Fibroblast of the conjunctiva (primary cell): ENCODE measurements at places on chromosomes 12 and 14.

DNA sequence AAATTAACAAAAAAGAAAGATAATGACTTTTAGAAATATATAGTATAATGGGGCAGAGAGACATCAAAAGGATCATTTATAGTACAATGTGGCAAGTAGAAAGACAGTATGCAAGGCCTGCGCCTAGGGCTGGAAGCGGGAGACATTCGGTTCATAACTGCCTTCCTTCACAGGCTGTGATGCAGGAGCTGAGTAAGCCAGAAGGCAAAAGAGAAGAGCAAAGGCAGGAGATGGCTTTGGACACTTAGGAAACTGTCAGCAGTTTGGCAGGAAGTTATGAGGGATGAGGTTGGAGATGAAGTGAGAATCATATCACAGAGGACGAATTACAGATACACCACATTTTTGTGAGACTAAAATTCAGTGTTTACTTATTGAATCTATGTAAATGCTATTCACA is 97.8 kb downstream of the EPS8 start:
- no peak for DNase-seq

DNA sequence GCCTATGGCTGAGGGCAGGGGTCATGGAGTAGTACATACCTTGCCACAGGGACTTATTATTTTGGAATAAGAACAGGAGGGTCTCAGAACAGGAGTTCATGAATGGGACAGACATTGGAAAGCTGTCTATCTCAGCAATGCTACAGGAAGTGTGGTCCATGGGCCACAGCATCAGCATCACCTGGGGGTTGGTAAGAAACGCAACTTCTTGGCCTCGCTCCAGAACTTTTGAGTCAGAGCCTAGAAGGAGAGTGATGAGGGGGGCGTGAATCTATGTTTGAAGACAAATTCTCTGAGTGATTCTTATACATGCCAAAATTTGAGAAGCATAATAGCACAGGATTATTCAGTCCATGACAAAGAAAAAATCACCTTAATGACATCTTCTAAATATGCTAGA is 156.6 kb downstream of the RPAP3 start:
- DNase-seq: no peak

GRCh38 chr12:77559400-77560074 is 271.2 kb upstream of the NAV3 start:
- DNase-seq: no peak

DNA sequence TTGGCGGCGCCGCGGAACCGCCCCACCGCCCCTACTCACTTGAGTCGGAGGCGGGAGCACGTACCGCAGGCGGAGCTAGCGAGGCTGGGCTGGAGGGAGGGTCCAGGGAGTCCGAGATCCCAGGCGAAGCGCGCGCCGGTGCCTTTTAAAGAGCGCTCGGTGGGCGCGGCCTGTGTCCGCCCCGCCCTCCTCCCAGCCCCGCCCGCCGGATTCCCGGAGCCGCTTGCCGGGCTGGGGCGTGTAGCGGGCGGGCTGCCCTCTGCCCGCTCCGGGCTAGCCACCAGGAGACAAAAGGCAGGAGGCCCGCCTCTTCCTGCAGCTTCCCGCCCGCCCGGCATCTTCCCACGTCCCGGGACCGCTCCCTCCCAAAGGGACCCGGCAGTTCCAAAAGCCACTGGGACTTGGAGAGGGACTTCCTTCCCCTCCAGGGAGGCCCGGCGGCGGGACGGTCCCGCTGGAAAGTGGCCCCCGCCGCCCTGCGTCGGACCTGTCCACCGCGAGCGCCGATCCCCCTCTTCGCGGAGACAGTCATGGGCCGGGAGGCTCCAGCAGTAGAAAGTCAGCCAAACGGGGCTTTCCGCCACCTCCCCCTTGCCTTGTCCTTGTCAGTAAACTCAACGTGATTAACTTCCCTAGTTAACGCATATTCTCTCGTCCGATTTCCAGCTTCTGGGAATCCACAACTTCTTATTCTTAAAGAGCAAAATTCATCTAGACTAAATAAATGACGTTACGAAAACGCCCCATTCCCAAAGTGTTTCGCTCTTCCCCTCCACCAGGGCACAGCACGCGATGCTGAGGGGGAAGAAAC is at the start of gene CSRP2:
Gene CSRP2 (minus strand): TSS at position 121 of the 811 bp plus-strand sequence. CDS start 12,759 bp downstream, outside the sequence.
- DNase-seq: peak; percentile 74

DNA sequence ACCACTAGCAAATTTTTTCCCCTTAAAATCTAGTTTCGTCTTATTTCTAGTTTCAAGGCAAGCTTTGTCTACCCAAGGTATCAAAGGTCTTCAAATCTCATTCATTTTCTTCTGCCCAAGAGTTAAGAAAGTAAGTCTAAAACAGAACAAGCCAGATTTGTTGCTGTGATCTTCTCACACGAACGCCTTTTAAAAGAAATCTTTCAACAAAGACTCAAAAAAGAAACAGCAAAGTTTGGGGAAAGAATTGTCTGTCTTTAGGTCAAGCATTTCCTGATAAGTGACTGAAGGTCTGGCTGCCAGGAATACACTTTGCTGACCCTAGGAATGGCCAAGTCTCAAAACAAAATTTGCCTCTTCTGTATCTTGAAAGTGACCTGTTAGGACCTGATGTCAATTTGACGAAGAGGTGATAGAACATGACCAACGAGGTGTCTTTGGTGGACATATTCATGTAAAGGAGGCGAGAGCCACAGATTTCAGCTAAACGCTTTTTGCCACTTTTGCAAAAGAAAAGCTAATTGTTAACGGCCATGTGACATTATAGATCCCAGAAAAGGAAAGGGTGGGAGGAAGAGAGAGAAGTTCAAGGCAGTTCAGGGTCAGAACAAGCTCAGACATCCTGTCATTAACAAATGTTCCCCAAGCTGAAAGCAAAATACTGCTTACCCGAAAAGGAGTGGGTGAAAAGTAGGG is 1.7 kb downstream of the CDK17 start:
- DNase-seq: no peak
